ENCODE measurements at places on chromosomes 12 and 14. TPM values are rescaled to one million over a fixed set of nuclear protein-coding genes. Genes with fewer than 3 reads are reported as not detected.

The NT5DC3 gene
- 5.7 TPM for total RNA-seq

The ACOT6 gene
- not detected for total RNA-seq

The KRT3 gene
- total RNA-seq: not detected

The MDGA2 gene
- not detected for total RNA-seq

The SBNO1 gene
- 52.1 TPM for total RNA-seq

The IAPP gene
- not detected for total RNA-seq

The IL26 gene
- total RNA-seq: not detected
